ENCODE measurements at places on chromosomes 12 and 14.

- DNase-seq: peak; percentile 28
Observed at GRCh38 chr12:27142101-27142721, 59.8 kb upstream of the C12orf71 start.

- DNase-seq: no peak
Observed at GRCh38 chr12:64608901-64609535, 1.3 kb upstream of the RASSF3 start.

DNA sequence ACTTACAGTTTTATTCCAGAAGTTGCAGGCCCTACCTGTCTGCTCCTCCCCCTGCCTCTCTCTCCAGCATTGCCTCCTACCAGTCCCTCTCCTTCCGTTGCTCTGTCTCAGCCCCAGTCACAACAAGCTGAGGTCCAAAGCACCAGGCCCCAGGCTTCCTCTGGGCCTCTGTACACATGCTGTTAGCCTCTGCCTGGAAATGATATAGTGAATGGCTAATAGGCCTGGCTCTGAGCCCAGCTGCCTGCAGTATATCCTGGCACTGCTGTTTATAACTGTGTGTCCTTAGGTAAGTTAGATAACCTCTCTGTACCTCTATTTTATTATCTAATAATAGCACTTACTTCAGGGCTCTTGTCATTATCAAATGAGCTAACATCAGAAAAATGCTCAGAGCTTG lies 114.9 kb upstream of the PWP1 start:
- no peak for DNase-seq

DNA sequence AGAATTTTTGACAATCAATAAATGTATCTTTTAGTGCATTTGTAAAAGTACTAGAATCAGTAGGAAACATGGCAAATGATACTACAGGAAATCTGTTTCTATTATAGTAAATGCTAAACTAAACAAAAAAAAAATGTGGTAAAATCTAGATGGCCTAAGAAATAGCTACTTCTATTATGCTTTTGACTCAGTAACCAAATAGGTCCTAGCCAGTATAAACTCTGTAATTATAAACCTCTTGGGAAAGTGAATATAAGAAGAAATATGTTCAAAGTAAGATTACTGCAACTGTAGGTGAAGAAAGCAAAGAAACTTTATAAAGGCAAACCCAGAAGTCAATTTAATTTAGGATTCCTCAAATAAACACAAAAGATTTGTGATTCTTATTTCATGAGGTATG lies 581.2 kb downstream of the LRFN5 start:
- no peak for DNase-seq

- DNase-seq: no peak
Observed at GRCh38 chr14:81849714-81850113, 316.1 kb upstream of the SEL1L start.

DNA sequence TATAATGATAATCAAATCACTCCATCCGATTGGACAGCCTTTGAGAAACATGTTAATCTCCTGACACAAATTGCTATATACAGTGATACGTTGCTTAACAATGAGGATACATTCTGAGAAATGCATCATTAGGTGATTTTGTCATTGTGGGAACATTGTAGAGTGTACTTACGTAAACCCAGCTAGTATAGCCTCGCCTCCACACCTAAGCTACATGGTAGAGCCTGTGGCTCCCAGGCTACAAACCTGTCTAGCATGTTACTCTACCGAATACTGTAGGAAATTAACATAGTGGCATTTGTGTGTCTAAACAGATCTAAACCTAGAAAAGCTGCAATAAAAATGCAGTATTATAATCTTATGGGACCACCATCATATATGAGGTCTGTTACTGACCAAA lies 128.6 kb upstream of the PWP1 start:
- no peak for DNase-seq

- DNase-seq: no peak
Observed at GRCh38 chr12:3285570-3285969, 205.4 kb upstream of the PRMT8 start.

DNA sequence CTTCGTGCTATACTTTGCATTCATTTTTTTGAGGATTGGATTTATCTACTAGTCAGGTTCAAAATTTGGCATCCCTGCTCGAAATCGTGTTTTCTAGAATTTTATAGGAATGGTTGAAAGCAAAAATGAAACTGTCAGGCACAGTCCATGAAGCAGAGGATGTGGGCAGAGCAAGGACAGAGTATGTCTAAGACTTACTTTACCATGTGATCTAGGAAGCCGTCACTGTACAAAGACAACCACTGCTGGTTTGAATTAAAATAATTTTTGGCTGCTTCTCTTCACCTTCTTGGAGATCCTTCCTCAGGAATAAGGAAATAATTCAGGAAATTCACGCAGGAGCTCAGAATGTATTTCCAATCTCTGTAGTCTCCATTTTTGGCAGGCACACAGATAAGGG lies 31.6 kb upstream of the SGPP1 start:
- DNase-seq: no peak

DNA sequence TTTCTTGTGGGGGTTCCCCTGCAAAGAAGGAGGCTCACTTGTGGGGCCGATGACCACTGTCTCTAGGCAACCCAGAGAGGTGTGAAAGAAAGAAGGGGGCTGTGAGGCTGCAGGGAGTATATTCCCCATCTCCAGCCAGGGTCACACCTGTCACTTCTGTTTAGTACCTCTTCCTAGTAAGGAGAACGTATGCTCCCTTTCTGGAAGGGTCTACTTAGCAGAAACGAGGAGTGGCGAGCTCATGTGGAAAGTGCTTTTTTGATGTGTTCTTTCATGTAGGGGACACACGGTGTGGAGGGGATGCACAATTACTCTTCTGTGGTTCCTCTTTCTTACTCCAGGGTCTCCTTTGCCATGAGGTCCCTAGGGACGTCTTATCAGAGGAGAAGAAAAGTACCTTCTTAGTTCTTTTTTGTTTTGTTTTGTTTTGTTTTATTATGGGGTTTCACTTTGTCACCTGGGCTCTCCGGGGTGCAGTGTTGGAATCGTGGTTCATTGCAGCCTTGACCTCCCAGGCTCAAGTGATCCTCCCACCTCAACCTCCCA lies 58.3 kb downstream of the PRKCH start:
- no peak for DNase-seq

- DNase-seq: no peak
Observed at GRCh38 chr12:67415473-67415872, 146.3 kb downstream of the CAND1 start.

- DNase-seq: no peak
Observed at GRCh38 chr12:105681341-105681740, 350.9 kb downstream of the C12orf75 start.

DNA sequence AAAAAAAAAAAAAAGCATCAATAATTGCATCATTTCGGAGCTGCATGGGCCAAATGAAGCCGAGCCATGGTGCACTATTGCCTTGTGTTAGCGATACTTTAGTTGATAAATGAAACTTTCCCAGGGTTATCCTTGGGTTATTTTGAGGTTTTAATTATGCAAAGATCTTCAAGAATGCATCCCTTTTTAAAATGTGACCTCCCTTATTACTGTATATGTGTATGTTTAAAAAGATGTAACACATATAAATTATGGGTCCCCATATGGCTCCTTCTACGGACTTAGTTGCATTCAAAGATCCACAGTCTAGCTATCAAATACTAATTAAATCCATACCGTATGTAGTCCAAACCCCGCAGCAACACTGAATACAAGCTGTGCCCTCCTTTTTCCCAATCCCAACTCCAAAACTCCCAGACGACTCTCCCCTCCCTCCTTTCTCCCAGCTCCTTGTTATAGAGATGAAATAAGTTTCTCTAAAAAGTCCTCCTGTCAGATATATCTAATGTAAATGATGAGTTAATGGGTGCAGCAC lies 129.3 kb upstream of the MAP1LC3B2 start:
- no peak for DNase-seq

DNA sequence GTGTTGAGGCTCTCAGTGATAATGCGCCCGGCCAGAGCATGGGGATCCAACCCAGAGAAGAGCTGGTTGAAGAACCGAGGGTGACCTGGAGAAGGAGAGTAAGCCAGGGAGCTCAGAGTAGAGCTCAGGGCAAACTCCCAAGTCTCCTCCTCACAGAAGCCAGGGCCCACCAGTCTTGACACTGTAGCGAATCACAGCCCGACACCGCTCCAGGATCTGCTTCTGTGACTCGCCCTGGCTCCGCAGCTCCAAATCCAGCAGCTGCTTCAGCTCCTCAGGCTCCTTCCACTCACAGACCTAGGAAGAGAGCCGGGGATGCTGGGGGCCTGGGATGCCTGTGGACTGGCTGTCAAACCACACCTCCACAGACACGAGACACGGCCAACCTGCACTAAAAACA lies 8.2 kb upstream of the ZNF740 start:
- DNase-seq: no peak

- no peak for DNase-seq
Observed at GRCh38 chr14:71491931-71492330, 440.3 kb upstream of the RGS6 start.

DNA sequence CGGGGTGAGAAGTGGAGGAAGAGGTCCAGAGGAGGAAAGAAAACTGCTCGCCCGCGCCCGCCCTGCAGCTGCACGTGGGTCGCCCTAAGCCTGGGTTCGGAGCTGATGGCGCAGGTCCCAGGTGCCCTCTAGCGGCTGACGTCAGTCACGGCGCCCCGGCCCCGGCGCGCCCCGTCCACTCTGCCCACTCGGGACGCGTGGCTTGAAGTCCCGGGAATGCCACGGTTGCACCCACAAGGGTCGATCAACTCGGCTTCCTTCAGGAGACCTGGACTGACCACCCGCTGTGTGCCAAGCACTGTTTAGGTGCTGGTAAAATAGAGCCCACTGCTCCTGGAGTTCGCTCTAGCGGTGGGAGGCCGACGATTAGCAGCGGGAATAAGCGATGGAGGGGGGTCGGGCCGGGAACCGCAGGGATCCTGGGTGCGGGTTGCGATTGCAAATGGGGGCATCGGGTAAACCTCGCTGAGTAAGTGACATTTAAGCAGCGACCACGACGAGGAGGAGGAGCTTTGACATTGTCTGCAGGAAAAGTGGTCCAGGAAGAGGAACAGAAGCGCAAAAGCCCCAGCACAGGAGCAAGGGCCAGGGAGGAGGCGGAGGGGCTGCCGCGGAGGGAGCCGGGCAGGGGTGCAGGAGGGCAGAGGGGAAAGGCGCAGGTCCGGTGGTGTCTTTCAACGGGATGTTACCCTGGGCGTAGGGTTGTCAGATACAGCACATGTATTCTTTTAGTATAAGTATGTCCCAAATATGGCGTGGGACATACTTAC lies 5.1 kb upstream of the ZNF839 start:
- no peak for DNase-seq

DNA sequence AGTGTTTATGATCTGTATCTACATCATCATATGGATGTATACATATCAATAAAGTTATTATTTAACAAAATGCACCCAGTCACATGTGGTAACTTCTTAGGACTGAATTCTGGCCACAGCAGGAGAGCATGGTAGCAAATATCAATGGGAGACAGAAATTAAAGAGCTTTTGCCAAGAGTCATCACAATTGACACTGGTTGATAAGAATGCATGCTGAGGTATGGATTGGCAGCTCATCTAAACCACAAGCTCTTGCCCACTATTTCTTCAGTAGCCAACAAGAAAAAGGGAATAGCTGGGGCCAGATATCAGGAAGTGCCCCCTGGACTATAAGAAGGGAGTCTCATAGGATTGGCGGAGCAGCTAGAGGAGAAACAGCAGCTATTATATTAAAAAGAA lies 9.4 kb upstream of the PTGR2 start:
- DNase-seq: no peak

DNA sequence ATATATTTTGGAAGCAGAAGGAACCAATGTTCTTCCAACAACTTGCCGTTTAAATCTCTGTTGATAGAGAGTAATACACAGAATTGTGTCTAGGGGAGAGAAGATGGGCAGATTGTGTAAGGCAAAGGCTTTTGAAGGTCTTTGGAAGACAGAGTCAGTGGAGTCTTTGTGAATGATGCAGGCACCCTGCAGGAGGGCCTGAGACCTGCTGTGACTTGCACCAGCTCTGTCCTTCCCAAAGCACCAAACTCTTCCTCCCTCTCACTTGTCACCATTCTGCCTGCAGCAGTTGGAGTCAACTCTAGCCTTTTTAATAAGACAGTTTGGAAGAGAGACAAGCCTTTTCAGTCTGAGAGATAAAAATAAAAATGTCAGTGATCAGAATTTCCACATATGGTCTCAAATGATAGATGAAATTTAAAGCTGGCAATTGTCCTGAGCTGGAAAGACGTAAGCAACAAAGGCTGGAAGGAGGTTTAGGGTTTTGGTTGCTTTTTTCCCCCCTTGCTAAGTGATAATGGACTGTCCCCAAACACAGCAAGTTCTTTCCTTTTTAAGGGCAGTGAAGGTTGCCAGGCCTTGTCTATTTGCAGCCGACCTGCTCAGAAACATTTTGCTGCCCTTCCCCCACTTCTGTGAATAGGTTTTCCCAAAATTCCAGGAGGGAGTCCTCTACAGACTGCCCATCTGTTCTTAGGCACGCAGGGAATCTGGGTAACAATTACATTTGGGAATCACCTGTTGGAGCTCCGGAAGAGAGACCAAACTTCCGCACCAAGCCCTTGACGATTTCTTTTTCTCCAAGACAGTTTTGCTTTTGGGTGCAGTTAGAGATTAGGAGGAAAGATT lies 103.0 kb upstream of the NTF3 start:
- DNase-seq: no peak

GRCh38 chr12:49174218-49174617 lies 14.7 kb downstream of the TUBA1A start:
- DNase-seq: no peak

DNA sequence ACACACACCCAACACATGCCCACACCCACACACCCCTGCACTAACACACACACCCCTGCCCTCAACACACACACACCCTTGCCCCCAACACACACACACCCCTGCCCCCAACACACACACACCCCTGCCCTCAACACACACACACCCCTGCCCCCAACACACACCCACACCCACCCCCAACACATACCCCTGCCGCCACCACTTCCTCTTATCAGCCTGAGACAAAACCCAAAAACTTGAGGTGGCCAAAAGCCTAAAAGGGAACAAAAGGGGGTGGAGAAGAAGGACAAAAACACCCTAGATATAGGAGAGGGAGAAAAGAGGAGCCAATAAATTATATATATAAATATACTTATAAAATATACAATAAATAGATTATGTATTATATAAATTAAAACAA lies 9.1 kb upstream of the DEGS2 start:
- no peak for DNase-seq

DNA sequence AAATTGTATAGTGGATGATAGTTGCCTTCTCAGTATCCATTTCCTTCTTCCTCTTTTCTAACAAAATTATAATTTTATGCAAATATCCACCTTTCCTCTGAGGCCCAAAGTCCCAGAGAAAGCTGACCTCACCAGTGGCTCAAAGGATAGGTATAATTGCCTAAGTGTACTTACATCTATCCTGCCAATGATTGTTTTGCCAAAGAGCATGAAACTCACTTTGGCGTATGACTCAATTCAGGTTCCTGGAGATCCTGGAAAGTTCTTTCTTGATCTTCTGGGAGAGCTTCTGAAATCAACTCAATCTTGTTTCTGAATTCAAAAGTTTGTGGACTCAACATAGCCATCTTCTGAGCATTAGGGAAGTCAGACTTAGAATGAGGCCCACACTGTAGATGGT lies 10.5 kb upstream of the RBM25 start:
- no peak for DNase-seq

DNA sequence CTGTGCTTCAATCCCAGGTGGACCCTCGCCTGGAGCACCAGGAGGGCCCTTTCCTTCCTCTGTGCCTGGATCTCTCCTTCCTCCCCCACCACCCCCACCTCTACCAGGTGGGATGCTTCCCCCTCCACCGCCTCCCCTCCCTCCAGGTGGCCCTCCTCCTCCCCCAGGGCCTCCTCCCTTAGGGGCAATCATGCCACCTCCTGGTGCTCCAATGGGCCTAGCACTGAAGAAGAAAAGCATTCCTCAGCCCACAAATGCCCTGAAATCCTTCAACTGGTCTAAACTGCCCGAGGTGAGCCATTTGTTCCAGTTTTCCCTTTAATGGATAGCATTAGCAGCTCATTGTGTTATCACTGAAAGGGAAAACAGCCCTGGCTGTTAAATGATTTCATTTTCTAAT lies 134.0 kb downstream of the GPR135 start:
- DNase-seq: no peak
